Skeletal muscle cell (primary cell): ENCODE measurements at places on chromosomes 5 and 9.

- DNase-seq: peak; percentile 69
Measured at GRCh38 chr9:84322828-84323227, 17.7 kb downstream of the SLC28A3 start.

GRCh38 chr5:124212934-124213333 lies 533.5 kb downstream of the ZNF608 start:
- no peak for DNase-seq

DNA sequence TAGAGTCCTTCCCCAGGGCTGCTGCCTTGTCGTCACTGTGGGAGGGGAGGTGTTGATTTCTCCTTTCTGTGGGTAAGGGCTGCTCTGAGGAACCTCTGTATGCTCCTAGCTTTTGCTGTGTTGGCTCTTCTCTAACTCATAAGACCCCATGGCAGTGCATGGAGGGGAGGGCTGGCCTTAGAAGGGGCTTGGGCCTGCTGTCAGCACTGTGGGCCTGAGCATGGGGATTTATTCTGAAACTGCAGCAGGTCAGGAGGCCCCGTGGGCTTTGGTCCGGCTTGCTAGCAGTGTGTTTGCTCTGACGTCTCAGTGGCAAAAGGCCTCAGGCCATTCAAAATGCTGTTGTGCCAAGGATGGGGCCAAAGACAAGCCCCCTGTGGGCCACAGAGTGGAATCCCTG lies 6.8 kb downstream of the FGF18 start:
- DNase-seq: no peak

DNA sequence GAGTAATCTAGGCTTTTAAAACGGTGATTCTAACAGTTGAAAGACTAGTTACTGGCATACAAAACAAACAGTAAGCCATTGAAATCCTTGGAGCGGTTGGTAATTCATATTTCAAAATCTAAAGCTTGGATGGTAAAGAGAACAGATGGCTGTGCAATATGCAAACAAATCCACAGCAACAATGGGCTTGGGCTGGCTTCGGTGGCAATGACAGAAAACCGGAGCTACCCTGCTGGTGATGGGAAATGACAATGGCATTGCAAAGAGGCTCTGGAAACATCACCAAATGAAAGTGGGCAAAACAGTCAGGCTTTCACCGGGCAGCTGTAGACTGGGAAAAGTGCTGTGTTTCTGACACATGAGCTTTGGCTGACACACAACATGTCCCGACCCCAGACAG lies 42.2 kb downstream of the MED27 start:
- no peak for DNase-seq

DNA sequence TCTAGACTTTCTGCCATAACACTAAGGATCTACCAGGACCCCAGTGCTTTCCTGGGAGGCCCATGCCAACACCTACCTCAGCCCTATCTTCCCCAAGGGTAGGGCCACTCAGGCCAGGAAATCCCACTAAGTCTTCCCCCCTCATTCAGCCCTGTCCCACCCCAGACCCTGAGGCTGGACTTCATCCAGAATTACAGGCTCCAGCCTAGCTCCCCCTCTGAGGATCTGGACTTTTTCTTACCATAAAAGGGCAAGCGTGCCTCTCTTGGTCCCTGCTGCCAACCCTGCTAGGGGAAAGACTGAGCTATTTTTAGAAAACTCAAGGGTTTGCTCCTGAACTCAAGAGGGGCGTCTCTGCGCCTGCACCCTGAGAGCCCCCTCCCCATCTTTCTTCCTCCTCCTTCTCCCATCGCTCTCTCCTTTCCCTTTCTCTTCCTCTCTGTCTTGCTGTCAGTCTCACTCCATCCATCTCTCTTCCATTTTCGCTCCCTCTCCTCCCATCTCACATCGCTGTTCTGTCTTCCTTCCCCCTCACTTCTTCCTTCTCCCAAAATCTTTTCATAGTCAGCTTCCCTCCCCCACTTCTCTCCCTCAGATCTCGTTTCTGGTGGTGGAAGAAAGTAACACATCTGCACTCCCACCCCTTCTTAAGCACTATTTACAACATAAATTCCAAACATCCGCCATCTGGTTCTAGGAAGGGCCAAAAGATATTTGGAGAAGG lies 38.1 kb upstream of the IL17B start:
- no peak for DNase-seq

- DNase-seq: no peak
Measured at GRCh38 chr9:100308965-100309564, 43.7 kb downstream of the TEX10 start.

GRCh38 chr9:99713838-99714306 lies 107.8 kb upstream of the NR4A3 start:
- DNase-seq: no peak

DNA sequence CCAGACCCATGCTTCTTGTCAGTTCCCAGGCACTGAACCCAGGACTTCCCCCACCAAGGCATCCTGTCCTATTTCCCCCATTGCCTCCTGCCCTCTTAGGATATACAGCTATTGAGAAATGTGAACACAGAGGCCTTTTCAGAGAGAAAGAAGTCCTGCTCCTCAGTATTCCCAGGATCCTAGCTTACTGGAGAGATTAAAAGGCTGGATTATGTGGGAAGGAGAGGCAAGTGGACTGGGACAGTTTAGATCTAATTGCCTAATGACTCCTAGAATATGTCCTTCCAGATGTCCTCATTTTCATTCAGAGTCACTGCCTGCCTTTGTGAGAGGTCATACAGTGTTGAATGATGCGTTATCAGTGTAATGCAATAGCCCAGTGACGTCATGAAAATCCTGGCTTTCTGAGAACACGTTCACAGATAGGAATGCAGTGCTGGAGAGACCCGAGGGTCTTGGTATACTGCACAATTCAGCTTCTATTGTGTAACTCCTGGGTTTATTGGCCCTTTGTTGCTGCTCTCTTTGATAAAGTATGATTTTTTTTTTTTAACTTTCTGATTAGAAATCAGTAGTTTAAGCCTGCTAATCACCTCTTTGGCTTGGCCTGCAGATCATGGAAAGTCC lies 26.2 kb downstream of the WWC1 start:
- DNase-seq: peak; percentile 96

DNA sequence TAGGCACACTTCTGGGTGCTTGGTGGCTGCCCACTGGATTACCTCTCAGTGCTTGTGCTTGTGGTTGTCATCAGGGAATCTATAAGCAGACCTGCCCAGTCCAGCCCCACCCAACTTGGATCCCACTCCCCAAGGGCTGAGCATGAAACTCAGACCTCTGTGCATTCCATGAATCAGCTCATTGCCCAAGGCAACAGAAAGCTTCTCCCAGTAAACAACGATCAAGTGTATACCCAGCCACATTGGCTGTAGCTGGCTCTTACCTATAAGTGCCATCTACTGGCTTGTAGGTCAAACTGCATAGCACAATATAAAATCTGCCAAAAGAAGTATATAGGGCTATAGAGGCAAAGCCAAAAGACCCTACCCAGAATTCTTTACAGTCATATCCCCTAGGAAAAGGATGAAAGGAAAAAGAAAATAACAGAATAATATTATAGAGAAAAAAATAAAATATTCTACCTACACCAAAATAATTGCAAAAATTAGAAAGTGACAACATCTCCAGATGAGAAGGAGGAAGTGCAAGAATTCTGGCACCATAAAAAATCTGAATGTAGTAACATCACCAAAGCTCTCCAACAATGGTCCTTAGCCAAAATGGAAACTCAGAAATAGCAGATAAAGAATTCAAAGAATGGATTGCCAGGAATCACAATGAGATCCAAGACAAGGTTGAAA lies 321.0 kb upstream of the TRPC7 start:
- DNase-seq: no peak

DNA sequence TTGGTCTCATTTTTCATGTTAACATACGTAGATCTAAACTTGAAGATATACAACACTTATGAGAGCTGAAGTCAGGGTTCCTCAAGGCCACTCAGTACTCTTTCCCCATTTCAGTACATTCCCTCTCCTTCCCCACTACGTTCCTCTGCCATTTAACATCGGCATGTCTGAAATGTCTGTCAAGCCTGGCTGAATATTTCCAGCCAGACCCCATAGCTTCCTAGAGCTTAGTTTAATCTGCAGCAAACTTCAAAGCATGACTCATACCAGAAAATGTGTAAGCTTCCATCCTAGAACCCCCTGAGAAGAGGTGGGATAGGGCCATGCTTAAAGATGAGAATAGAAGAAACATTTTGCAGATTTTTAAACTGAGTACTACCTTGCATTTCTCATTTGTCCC lies 6.2 kb downstream of the GZMA start:
- DNase-seq: no peak

- no peak for DNase-seq
Measured at GRCh38 chr5:68378204-68378820, 162.8 kb downstream of the PIK3R1 start.

DNA sequence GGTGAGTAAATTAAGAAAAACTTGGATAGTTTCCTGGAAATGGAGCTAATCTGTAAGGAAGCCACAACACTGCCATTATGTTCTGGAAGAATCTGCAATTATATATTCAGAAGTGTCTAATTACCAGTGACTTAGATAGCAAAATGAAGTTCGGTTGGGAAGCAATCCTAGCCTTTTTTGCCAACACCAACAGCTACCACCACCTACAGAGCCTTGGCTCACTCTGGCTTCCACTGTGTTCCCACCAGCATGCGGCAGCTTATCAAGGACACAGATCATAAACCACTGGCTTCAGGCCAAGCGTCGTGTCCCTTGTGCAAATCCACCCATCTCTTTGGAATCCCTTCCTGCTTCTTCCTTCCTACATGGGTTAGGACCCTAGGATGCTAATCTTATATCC lies 118.0 kb upstream of the PCA3 start:
- no peak for DNase-seq

- DNase-seq: no peak
Measured at GRCh38 chr5:33180900-33181299, 259.9 kb upstream of the TARS1 start.

GRCh38 chr5:151758430-151759241 lies at the start of gene ATOX1:
ATOX1 (minus strand) TSS chr5:151758631; CDS start chr5:151758551, 80 bp downstream.
- peak; percentile 53 for DNase-seq
